ENCODE measurements at places on chromosomes 6 and 20.

DNA sequence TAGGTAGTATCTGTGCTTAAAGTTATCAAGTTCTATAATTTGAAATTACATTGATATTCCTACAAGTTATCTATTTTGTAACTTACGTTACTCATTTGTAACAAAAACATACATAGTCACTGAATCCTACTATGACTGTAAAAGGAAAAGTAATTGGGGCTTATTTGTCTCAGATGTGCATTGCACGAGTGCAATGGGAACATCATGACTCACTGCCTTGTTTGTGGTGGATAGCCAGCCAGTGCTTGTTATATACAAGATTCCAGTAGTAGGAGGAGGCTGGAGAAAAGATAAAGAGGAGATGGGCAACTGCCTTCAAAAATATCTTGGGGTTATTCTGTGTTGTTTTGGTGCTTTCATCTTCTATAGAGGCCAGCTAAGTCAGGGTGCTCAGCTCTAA lies 164.1 kb downstream of the RNF144B start:
- no peak for DNase-seq

- DNase-seq = no peak
Observed at GRCh38 chr6:93358435-93358834, 60.9 kb downstream of the EPHA7 start.

DNA sequence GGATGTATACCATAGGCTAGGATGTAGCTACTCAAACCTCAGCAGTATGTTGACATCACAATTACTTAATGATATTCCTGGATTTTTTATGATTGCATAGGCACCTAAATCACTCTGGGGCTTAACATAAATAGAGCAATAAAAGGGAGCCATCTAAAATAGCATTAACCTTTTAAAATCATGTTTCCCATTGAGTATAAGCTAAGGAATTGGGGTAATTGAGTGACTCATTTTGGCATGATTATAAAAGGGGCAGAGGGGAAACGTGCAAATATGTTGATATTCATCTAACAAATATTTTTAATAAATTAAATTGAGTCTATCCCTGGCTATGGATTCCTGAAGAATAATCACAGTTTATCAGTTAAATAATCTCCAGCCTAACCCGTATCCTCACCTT lies 74.0 kb upstream of the ADGRF1 start:
- no peak for DNase-seq

- no peak for DNase-seq
Observed at GRCh38 chr20:19562426-19562825, 195.6 kb upstream of the RIN2 start.

DNA sequence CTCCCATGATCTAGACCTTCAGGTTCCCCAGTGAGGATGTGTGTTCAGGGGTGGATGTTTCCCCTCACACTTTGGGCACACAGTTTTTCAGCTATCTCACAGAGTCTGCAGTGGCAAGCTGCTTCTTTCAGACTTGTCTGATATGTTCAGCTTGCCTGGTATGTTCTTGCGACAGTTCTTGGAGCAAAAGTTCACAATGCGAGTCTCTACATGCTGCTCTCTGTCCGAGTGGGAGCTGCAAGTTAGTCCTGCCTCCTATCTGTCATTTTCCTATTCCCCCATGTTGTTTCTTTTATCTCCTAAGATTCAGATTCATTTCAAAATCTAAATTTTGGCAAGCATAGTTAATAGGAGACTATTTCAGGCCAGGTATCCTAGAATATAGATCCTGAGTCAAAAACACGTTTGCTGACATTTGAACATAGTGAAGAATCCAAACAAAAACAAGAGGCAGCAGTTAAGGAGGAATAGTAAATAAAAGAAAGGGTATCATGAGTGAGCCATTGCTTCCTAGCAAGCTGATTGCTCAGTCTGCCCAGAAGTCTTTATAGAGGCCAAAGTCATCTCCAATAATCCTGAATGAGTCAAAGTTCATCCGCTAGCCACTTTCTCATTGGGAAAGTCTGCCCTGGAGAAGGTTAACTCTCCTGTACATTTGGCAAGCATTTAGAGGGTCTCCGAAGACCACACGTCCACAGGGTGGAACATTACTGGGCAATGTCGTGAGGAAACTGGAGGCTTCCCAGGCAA lies 140.2 kb upstream of the MOCS1 start:
- no peak for DNase-seq

GRCh38 chr6:14141351-14142062 lies 23.9 kb downstream of the CD83 start:
- no peak for DNase-seq

- no peak for DNase-seq
Observed at GRCh38 chr20:63330940-63331339, 30.2 kb downstream of the CHRNA4 start.

GRCh38 chr20:24001712-24002405 lies 13.3 kb upstream of the GGTLC1 start:
- DNase-seq = no peak

- DNase-seq = no peak
Observed at GRCh38 chr6:4415549-4415948, 280.2 kb upstream of the ECI2 start.

DNA sequence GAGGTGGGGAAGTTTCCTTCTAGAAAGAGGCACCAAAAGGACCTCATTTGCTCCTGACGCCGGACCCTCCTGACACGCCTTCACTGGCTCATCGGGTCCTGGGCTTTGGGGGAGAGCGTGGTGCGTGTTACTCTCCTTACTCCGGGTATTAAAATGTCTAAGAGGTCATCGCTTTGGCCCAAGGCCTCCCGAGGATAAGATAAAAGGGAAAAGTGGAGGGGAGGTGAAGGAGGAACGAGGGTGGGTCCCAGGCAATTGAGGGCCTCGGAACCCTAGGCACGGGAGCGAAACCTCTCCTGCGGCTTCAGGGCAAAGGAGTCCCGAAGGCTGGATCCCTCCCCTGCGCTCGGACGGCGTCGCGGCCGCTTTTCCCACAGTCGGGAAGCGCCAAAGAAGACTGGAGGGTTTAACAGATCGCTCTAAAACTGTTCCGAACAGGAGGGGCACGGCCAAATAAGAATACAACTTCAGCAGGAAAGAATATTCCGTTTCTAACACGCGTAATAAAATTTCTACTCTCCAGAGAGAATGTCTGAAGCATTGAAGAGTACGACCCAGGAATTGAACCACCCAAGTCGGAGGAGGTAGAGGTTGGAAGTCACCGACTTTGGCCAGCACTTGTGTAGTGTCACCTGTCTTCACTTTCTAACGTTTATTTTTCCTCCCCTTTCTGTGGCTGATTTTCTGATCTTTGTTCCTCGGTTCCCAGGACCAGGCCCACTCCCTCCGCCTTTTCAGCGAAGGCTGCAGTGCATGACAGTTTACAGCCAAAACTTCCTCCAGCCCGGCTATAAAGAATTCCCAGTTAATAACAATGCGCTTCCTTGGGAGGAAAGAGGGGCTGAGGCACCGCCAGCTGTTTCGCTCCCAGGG lies 2.1 kb upstream of the TBXT start:
- no peak for DNase-seq

- DNase-seq = no peak
Observed at GRCh38 chr6:12909833-12910232, 193.3 kb downstream of the PHACTR1 start.

- DNase-seq = no peak
Observed at GRCh38 chr20:17499041-17499440, 32.1 kb downstream of the BFSP1 start.

- DNase-seq = no peak
Observed at GRCh38 chr20:36167902-36168503, 13.5 kb downstream of the EPB41L1 start.

- no peak for DNase-seq
Observed at GRCh38 chr6:163319609-163320366, 94.7 kb upstream of the QKI start.

- DNase-seq = no peak
Observed at GRCh38 chr6:152598901-152599537, 38.1 kb downstream of the SYNE1 start.

- DNase-seq = no peak
Observed at GRCh38 chr6:125794342-125795137, 3.8 kb downstream of the NCOA7 start.

DNA sequence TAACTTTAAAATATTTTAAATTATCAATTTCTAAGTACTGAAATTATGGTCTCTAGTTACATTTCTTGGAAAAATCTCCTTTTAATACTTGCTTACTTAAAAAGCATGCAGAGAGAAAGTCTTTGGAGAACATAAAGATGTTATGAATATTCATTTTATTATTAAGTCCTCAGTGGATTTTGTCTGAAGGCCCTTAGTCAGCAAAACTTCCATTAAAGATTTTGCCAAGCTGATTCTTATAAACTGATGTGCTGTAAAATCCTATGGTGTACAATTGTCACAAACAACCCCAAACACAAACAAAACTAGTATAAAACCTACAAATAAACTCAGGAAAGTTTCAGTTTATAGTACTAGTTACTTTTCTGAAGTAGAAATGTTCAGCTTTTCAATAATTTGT lies 372.7 kb downstream of the MEI4 start:
- no peak for DNase-seq

DNA sequence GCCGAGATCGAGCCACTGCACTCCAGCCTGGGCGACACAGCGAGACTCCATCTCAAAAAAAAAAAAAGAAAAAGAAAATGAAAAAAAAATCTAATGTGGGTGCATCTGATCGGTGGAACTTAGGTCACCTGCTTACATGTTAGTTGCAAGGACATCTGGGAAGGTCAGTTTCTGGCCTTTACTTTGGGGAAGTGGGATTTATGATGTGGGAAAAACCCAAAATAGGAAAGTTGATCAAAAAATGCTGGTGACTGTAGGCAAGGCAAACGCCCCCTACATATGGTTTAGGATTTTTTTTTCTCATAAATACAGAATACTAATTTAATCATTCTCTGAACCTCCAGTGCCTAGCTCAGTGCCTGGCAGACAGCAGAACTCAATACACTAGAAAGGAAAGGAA lies 69.2 kb upstream of the PIM1 start:
- no peak for DNase-seq

DNA sequence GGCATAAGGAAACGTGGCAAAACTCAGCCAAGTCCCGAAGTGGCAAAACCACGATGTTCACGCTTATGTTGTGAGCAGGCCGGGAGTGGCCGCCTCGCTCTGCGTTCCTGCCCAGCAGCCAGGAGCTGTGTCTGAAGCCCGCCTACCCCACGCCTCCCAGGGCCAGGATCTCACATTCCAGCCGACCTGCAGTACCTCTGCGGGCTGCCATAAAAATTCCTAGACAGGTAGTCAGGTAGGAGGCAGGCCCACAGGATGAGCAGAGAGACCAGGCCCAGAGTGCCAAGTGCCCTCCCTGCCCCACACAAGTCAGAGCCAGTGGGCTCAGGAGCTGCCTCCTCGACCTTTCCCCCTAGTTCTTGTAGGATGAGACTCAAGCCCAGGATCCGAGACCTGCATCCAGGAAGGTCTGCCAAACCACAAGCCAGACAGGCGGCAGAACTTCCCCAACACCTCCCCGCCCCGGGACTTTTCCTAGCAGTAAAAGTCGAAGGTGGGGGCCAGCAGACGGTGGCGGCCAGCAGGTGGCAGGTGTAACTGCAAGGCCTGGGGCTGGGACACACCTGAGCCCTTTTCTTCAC lies 16.7 kb downstream of the PMEPA1 start:
- no peak for DNase-seq

- no peak for DNase-seq
Observed at GRCh38 chr6:80158478-80158989, 52.1 kb downstream of the BCKDHB start.

GRCh38 chr6:143510991-143511891 lies at the start of gene FUCA2:
Gene FUCA2, minus strand, starts transcription at chr6:143511720. Its CDS starts 86 bp downstream, at chr6:143511634.
- peak; percentile 61 for DNase-seq

DNA sequence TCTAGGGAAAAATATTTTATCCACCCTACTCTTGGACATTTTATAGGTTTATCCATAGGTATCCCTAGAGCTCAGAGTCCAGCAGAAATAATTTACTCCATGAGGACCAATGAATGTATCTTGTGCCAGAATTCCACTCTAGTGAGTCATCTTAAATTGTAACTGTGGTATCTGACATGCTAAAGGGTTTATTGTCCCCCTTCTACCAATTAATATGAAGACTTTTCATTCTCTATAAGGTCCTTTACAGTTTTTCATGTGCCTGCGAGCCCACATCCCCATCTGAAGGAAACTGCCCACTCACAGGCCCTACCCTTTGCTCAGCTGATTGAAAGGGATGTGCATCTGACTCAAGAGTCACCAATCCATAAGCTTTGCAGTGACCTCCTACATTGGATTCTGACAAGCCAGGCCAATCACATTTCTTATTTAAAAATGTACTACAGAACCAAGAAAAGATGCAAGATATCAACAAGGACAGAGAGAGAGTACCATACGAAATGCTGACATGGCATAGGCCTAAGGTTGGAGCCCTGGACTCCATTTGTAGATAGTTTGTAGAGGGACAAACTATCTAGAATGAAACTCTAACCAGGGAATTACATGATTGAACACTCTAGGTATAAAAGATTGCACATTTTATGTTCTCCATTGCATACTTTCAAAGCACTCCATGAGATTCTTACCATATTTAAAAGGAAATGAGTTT lies 93.4 kb upstream of the DEFB112 start:
- no peak for DNase-seq

DNA sequence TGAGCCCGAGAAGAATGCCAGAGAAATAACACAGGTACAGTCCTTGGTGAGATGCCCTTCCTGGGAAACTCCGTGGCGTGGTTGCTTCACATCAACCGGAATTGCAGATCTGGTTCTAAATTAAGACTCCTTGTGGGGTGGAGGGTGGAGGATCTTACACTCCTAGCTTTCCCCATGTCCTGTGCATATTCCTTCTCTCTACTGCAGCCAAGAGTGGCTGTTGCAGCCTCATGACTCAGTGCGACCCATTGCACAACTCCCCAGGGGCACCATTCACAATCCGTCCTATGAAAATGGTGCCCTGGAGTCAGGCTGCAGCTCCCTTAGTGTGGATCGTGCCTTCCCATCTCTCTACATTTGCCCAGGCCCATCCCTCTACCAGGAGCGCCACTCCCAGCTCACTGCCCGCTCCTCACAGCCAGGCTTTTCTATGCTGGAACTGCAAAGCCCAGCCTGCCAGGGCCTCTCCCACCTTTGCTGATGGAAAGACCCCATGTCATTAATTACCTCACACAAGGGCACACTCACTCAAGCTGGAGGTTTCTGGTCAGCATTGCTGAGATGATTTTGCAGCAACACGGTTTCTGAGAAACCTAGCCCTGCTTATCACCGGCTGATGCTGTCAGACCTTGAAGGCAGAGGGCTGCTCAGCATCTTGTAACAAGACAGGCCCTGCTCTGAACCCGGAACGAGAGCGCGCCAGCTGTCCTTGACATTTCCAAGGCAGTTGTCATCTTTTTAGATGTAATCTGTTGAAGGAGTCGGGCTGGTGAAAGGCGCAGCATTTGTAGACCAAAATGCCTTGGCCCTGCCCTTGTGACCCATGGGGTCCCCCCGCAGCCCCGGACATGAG lies 39.7 kb downstream of the SIRPA start:
- DNase-seq = no peak

Measured in kidney capillary endothelial cell (primary cell).